ENCODE measurements at places on chromosomes 11 and 22.

- DNase-seq = no peak
Measured at GRCh38 chr11:105227363-105227762, 87.8 kb upstream of the CARD18 start.

DNA sequence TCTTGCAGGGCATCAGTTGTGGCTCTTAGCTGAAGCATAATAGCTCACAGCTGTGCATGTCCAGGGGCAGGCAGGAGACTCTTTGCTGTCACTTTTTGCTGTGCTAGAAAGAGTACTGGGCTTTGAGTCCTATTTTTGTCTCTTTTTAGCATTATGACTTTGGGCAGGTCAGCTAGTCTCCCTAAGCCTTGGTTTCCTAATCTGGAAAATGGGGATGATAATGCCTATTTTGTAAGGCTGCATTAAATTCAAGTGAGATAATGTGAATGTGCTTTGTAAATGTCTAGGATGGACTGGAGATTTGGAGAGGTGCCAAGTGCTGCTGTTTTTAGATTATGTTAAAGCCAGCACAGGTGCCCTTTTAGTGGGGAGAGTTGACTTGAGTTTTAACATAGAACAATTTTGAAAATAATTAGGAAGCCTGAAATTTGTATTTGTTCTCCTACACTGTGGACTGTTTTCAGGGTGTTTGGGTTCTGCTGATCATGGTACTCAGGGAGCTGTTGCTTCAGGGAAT lies 19.1 kb downstream of the CABIN1 start:
- no peak for DNase-seq

- DNase-seq = no peak
Measured at GRCh38 chr11:43687120-43687791, 6.7 kb downstream of the HSD17B12 start.

DNA sequence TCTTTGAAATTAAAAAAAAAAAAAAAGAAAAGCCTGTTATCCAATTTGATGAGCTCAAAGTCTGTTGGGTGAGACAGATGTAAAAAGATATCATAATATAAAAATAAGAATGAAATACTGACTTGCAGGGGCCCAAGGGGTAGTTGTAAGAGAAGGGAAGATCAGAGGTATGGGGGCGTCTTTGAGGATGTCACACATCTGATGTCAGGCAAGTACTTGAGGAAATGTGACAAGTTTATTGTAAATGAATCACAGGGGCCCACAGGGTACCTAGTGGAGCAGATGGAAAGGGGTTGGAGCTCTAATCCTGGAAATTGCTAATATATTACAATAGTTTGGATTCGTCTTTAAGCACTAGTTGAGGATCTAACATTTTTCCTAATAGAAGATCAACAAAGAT lies 131.6 kb downstream of the MAML2 start:
- DNase-seq = no peak

GRCh38 chr11:1205987-1206331 lies 16.9 kb upstream of the MUC5B start:
- DNase-seq = no peak

DNA sequence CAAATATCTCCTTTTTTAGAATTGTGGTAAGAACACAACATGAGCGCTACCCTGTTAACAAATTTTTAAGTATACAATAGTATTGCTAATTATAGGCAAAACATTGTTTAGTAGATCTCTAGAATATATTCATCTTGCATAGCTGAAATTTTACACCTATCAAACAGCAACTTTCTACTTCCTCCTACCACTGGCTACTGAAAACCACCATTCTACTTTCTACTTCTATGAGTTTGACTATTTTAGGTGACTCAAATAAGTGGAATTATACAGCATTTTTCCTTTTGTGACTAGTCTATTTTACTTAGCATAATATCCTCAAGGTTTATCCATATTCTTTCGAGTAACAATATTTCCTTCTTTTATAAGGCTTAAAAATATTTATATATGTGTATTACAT lies 128.4 kb downstream of the FAM76B start:
- DNase-seq = no peak

DNA sequence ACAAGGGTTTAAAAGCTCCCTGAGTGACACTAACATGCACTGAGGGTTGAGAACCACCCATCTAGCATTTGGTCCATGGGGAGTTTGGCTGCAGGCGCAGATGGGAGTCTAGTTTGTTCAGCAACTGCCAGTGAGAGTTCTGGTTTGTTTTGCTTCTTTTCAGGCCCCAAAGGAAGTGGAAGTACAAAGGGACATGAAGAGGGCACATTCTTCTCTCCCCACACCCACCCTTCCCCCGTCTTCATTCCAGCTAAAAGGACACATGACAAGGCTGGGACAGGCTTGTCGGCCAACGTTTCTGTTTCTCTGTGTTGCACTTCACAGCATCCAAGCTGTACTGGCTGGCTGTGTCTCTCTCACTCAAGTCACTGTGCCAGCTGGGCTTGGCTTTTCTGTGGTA lies 8.2 kb upstream of the ENDOD1 start:
- no peak for DNase-seq

DNA sequence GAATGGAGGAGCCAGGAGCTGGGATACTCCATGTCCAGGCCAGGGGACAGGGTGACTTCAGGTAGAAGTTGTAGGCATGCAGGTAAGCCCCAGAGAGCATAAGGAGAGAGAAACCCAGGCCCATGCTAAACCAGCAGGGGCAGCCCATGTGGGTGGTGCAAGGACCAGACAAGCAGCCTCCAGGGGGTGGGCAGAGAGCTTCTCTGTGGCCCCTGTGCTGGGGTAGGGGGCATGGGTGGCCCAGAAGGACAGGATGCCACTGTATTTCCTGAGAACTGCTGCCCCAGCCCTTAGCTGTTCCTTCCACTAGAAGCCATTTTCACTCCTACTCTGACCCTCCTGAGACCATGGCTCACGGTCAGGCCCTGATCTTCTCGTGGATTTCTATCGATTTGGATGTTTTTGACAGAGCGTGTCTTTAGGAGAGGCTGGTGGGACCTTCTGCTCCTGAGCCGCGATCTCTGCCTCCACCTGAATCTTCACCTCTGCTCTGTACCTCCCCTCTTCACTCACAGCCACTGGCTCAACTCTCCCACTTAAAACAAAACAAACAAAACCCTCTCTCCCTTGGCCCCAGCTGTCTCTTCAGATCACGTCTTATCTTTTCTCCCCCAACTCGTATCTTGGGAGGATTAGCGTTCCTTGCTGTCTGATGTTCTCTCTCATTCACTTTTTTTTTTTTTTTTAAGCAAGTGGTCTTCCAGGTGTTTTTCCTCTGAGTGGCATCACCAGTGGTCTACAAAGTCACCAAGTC lies 112.2 kb downstream of the NECTIN1 start:
- DNase-seq = no peak

DNA sequence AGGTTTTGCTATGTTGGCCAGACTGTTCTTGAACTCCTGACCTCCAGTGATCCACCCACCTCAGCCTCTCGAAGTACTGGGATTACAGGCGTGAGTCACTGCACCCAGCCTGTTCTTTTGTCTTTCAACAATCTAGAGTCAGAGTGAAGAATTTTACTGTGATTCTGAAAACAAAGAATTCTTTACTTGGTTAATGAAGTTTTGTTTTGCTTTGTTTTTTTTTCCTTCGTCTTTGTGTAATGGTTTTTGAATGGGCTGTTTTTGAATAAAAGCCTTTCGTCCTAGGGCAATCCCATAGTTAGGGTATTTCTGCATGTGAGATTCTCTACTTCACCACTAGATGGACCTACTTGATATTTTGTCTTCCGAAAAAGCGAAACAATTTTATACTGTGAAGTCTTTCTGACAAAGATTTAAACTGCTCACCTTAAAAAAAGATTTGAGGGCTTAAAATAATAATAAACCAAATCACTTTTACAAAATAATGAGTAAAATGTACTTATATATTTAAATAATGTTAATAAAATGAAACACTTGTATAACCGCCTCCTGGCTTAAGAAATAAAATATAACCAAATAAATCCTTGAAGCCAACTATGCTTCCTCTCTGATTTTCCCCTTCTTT lies 43.4 kb upstream of the SC5D start:
- no peak for DNase-seq

- DNase-seq = peak; percentile 29
Measured at GRCh38 chr22:29154364-29155048, 51.2 kb upstream of the EMID1 start.

DNA sequence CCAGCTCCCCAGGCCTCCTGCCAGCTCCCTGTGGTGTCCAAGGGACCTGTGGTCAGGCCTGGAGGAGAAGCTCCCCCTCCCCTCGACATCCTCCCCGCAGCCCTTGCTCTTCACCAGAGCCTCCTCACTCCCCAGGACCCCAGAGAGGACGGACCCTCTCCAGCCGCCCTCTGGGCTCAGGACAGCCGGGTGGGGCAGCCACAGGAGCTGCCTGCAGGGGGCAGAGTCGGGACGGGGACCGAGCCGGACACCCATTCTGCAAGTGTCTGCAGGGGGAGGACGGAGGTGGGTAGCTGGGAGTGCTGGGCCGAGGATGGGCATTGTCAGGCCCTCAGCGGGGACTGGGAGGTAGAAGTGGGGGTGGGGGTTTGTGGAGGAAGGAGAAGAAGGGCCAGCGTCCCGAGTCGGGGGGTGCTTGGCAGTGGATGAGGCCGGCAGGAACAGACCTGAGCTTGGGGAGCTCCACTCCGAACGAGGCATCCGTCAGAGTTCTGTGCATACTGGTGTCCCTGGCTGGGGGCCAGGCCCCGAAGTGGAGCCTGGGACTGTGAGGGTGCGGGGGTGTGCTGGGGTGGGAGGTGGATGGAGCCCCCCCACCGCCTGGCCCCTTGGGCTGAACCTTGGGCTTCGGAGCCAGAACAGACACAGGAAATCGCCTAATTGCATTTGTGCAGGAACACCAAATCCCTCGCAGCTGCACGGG lies 15.2 kb downstream of the PRR33 start:
- DNase-seq = no peak

- no peak for DNase-seq
Measured at GRCh38 chr11:130435671-130436070, 7.3 kb upstream of the ADAMTS8 start.

DNA sequence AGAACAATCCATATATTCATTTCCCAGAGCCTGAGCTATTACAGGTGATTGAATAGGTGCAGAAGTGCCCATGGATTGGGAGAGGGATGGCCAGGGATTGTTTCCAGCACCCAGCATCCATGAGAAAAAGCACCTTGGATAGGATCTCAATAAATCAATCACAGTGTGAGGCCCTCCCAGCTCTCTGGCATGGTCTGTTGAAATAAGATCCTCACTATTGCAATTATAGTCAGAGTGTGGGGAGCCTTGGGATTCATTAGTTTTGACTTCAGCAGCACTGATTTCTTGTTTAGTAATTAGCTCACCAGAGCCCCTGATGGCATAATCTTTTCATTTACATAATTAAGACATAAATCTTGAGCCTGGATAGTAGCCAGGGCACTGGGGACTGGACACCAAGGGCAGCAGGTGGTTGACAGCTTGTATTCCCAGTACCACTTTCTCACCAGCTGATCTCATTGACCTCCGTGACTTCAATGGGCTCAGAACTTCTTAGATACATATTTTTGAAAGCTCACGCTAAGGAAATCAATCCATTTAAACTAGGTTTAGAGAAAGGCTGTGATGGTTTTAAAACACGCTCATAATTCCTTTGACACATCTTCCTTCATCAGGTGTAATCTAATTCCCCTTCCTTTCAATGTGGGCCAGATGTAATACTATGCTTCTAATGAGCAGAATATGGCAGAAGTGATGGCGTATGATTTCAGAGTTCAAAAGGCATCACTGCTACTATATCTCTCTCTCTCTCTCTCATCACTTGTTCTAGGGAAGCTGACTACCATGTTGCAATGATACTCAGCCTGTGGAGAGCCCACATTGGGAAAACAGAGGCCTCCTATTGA lies 22.1 kb upstream of the DRD2 start:
- DNase-seq = no peak

DNA sequence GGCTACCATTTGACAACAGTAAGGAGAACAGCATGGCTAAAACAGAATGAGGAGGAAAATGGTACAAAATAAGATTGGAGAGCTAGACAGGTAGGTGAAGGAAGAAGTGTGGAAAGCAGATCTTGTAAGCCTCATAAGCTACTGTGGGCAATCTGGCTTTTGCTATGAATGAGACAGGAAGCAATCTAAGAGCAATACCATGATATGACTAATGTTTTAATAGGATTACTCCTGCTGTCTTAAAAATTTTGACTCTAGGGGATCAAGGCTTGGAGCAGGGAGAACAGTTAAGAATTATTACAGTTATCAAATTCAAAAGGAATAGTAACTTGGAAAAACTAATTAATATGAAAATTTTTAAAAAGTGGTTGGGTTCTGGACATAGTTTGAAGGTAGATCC lies 1166.0 kb upstream of the CCDC90B start:
- no peak for DNase-seq

DNA sequence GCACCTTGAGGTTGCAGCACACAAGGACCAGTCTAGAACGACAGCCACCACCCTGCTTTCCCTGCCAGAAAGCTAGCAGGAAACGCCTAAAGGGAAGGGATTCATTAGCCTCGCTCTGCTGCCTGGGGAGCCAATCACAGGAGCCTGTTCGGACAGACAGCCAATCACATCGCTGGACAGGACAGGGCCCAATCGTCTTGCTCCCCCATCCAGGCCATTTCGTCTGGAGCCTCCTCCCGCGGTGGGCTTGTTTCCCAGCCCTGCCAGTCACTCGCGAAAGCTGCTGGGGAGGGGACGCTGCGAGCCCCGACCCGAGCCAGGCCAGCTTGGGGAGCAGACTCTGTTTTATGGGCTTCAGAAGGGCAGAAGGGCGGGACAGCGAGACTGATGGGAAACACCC lies 79.8 kb upstream of the NCAM1 start:
- no peak for DNase-seq

DNA sequence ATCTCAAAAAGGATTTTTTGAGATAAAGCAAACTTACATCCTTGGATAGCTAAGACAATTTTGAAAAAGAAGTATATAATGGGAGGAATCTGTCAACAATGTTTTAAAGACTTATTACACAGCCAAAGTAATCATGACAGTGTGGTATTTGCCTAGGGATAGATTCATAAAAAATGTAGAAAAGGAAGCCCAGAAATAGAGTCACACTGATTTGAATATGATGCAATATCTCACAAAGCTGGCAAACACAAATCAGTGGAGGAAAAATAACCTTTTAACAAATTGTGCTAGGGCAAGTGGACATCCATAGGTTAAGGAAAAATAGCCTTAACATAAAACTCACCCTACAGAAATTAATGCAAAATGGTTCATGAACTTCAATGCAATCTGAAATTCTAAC lies 6.0 kb downstream of the XKR3 start:
- DNase-seq = no peak

DNA sequence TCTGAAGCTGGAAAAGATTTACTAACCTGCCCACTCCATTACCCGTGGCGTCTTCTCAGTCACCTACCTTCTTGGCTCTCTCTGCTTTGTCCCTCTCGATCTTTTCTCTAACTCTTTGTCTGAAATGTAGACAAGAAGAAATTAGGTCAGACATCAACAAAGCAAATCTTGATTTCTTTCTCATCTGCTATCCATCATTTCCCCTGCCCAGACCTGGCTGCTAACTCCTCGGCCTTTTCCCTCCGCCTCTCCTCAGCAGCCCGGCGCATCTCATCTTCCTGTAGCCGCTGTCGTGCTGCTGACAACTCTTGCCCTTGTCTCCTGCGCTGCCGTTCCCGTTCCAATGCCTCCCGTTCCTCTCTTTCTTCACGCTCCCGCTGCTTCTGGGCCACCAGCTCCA lies 1.2 kb downstream of the UBXN1 start:
- DNase-seq = no peak
